ENCODE measurements at places on chromosomes 11 and 22. TPM values are rescaled to one million over a fixed set of nuclear protein-coding genes. Genes with fewer than 3 reads are reported as not detected.

The MRGPRE gene
- total RNA-seq, result not detected

The UBQLNL gene
- 0.14 TPM for total RNA-seq

The KCNJ11 gene
- 2.9 TPM for total RNA-seq

The BTBD18 gene
- not detected for total RNA-seq

The CHRDL2 gene
- total RNA-seq, result not detected

The OR2AG2 gene
- not detected for total RNA-seq

The TPBGL gene
- not detected for total RNA-seq

The CD3G gene
- not detected for total RNA-seq

The TTLL12 gene
- 69.6 TPM for total RNA-seq

The RIMBP3C gene
- total RNA-seq, result not detected

The SCN2B gene
- not detected for total RNA-seq

The ROBO4 gene
- not detected for total RNA-seq

The SEPTIN3 gene
- total RNA-seq, result 3.2 TPM

The CHRM1 gene
- total RNA-seq, result not detected

The PGAP2 gene
- total RNA-seq, result 38.0 TPM

The SCO2 gene
- total RNA-seq, result 3.6 TPM

The TBCEL gene
- 0.88 TPM for total RNA-seq

The MPPED2 gene
- not detected for total RNA-seq
